ENCODE measurements at places on chromosomes 3 and 15. TPM values are rescaled to one million over a fixed set of nuclear protein-coding genes. Genes with fewer than 3 reads are reported as not detected.

DNA sequence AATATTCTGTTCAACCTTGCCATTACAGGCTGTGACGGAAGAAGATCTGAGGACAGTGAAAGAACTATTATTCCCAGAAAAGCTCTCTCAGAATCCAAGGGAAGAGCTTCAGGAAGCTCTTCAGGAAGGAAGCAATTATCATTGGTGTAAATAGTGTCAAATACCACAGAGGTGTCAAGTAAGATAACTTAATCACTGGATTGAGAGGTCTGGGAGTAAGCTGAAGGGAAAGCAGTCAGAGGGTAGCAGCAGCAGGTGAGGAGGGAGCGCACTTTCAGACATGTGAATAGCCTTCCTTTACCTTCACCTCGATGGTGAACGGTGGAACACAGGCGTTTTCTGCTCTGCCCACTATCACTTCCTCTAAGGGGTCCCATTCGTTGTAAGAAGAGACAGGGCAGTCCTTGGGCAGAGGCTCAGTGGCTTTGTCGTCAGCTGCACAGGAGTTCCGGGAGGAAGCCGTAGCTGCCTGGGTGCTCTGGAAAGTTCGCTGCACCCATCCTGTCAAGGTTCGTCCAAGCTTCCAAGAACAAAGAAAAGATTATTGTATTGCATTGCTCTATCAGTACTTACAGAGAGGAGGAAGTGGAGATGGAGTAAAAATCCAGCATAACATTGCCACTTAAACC is 1.9 kb downstream of the GATM start:
- DNase-seq: no peak

GRCh38 chr15:71011503-71012155 is 103.6 kb upstream of the THSD4 start:
- DNase-seq: peak; percentile 10

- no peak for DNase-seq
Observed at GRCh38 chr3:3906171-3906570, 106.9 kb downstream of the LRRN1 start.

DNA sequence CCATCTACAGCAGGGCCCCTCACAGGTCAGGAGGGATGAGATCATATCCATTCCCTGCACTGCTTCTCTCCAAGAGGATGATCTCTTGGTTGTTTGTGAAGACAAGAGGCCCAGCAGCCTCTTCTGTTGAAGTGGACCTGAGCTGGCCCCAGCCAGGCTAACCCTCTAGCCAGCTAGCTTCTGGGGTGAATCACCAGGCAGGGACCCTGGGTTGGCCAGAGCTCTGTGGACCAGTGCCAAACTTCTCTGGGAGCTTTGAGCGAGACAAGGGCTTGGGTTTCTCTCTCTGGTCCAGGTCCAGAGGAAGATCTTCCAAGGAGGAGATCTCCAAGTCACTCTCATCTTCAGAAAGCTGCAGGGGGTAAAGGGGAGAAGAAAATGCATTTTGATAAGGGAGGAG is 52.7 kb downstream of the CLDN18 start:
- DNase-seq: no peak

- no peak for DNase-seq
Observed at GRCh38 chr3:169591159-169591951, 72.2 kb downstream of the MECOM start.

- DNase-seq: no peak
Observed at GRCh38 chr3:42668413-42668760, 14.9 kb downstream of the ZBTB47 start.

HYAL3 gene
- 2.3 TPM for total RNA-seq

TNNC1 gene
- total RNA-seq: 0.99 TPM

ITIH1 gene
- not detected for total RNA-seq

All from body of pancreas (tissue), 4 donors.